Ascending aorta (tissue), 2 donors: ENCODE measurements at places on chromosomes 12 and 14.
A peak's percentile ranks its signal among the peaks of the same experiment; 100 is the strongest.

DNA sequence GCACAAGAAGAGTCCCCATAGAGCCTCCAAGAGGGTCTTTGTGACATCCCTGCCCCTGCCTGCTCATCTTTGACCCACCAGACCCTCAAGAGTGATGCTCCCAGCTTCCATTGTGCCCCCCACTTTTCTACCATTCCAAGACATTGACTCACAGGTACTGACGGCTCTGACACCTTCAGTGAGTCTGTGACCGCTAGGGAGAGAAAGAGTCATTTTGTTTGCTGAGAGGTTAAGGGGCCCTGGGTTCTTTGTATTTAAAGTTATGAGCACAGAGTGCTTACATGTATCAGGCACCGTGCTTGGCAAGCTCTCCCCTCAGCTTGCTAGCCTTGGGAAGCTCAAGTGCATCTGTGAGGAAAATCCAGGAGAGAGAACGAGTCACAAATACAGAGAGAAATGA, 7.1 kb upstream of the KRT82 start:
- DNase-seq, result no peak

DNA sequence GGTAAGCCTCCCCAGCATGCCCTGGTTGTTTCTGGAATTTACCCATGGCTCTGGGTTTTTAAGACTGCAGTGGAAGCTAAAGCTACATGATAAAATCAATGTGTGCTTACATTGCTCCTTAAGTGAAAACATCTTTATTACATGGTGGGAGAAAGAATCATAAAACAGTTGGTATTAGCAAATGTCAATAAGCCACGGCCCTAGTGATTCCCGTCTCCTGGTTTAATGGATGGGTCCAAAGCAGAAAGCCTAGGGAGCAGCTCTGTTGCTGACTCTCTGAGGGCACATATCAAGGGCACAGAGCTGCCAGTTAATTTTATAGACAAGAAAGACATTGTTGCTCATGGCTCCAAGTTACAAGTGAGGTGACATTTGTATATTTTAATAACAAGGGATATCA, 127.9 kb downstream of the MYRFL start:
- DNase-seq, result no peak

GRCh38 chr14:68599896-68600610, 192.8 kb downstream of the ZFP36L1 start:
- no peak for DNase-seq

- no peak for DNase-seq
Measured at GRCh38 chr12:89454080-89454848, 70.3 kb downstream of the GALNT4 start.

DNA sequence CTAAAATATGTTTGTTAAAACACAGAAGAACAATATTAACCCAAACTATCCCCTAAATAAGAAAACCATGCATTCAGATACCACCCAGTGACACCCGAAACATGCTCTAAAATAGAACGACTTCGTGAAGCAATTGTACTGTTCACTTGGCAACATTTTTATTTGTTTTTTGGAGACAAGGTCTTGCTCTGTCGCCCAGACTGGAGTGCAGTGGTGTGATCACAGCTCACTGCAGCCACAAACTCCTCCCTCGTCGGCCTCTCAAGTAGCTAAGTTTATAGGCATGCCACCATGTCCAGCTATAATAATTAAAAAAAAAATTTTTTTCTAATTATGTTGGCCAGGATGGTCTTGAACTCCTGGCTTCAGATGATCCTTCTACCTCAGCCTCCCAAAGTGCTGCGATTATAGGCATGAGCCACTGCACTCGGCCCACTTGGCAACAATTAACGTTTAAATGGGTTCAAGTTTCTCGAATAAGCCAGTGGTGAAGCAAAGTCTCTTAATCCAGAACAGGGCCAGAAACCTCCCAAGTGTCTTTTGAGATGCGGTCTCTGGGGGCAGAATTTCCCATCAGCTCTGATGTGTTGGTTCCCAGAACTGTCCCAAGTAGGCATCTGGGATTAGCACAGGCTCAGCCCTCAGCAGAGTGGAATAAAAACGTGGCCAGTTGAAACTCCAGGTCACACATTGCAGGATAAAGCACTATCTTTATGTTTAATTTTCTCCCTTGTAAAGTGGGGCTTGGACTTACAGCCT, 74.5 kb downstream of the TMCC3 start:
- DNase-seq, result no peak

- DNase-seq, result no peak
Measured at GRCh38 chr12:22687361-22688076, 62.5 kb downstream of the ETNK1 start.

DNA sequence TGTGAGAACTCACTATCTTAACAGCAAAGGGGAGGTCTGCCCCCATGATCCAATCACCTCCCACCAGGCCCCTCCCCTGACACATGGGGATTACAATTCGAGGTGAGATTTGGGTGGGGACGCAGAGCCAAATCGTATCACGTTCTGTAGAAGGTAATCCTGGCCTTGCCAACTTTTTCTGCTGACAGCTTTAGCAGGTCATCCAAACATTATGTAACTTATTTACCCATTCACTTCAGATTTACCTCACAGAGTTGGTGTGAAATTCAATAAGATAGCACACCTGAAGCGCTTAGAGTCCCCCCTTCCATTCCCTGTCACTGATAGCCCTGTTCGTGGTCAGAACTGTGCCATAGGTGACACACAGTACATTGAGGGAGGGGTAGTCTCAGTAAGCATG, 219.1 kb downstream of the FBXL14 start:
- no peak for DNase-seq

- no peak for DNase-seq
Measured at GRCh38 chr12:60345442-60345841, 749.6 kb downstream of the SLC16A7 start.

GRCh38 chr12:213527-213932, 427 bp downstream of the SLC6A12 start:
- DNase-seq, result no peak

DNA sequence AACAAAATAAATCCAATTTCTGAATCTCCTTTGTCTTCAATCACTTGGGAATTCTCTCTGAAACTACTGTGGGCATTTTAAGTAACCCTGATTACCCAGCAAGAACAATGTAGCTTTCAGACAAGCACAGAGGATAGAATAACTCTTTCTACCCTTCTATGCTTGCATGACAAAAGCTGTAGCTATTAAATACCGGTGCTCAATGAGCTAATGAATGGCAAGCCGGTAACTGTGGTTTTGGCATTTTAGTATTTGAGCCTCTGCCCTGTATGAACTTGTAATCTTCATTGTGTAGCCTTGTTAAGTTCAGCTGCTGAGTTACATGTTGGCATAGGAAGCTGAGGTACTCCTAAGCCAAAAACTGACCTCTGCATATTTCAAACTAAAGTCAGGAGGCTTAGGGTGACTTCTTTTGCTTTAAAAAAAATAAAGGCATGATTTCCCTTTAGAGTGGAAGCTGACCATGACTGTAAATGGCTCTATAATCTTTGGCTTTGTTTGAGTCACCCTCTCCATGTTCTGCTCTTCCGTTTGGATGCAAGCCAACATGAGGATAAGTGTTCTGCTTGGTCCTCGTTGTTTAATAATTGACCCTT, 171.0 kb upstream of the HIF1A start:
- DNase-seq, result no peak

GRCh38 chr14:105853907-105854599, 327.7 kb downstream of the TMEM121 start:
- no peak for DNase-seq

DNA sequence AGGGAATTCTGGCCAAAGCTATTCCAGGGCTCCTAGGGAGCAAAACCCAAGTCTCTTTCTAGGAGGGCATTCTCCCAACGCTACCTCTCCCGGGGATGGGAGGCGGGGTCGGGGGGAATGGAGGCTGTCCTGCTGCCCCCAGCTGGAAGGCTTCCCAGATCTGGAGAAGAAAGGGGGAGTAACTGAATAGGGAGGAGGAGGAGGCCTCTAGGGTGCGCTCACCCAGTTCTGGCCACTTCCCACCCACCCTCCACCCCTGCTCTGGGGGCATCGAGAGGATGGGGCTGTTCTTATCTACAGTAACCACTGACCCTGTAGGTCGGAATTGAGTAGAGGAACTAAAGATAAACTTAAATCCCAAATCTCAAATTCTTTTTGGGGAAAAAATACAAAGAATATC, 579 bp upstream of the RNASE1 start:
- DNase-seq, result no peak

- DNase-seq, result no peak
Measured at GRCh38 chr12:125284945-125285685, 219.9 kb downstream of the AACS start.

GRCh38 chr12:92289629-92290349, 144.1 kb upstream of the BTG1 start:
- DNase-seq, result no peak

DNA sequence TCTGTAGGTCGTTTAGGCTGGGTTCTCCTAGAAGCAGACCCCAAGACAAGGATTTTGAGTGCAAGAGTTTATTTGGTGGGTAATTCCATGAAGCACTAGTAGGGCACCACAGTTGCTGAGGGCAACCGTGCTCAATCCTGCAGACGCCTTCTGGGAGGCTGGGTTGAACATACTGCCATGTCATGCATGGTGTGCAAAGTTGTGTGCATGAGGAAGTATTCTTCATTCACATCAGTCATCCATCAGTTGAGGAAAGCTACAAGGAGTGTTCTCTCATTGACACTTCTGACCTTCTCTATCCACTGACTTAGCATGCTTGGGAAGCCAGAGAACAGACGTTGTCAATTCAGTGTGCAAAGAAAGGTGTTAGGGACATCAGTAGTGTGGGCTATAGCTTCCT, 179.2 kb downstream of the PTPN11 start:
- no peak for DNase-seq

- DNase-seq, result no peak
Measured at GRCh38 chr12:124536641-124537040, 30.8 kb downstream of the NCOR2 start.

DNA sequence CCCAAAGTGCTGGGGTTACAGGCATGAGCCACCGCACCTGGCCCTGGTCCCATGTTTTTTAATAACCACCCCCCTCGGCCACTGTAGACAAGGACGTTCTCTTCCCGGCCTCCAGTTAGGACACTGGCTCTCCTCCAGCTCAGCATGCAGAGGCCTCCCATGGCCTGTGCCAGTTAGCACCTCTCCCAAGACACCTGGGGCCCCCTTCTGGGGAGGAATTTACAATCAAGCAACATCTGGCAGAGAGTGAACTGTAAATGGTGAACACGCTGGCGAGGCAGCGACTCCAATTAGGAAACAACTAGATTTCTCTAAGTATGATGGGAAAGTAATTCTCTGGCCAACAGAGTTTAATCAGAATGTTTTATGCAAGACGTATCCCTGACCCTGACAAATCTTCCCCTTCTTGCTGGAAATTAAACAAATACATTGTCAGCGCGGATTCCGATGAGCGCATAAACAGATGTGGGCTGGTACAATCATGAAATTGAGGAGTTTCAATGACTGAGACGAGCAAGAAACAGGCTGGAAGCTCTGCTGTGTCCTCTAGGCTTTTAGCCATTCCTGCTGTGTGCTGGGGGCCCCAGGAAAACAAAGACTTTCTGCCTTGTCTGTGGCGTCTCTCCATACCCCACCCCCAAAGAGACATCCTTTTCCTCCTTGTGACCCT, 61.7 kb upstream of the DLK1 start:
- DNase-seq, result no peak

GRCh38 chr12:3257411-3257810, 180.2 kb downstream of the TSPAN9 start:
- no peak for DNase-seq

GRCh38 chr14:74614508-74615495, 2.8 kb upstream of the LTBP2 start:
- no peak for DNase-seq

DNA sequence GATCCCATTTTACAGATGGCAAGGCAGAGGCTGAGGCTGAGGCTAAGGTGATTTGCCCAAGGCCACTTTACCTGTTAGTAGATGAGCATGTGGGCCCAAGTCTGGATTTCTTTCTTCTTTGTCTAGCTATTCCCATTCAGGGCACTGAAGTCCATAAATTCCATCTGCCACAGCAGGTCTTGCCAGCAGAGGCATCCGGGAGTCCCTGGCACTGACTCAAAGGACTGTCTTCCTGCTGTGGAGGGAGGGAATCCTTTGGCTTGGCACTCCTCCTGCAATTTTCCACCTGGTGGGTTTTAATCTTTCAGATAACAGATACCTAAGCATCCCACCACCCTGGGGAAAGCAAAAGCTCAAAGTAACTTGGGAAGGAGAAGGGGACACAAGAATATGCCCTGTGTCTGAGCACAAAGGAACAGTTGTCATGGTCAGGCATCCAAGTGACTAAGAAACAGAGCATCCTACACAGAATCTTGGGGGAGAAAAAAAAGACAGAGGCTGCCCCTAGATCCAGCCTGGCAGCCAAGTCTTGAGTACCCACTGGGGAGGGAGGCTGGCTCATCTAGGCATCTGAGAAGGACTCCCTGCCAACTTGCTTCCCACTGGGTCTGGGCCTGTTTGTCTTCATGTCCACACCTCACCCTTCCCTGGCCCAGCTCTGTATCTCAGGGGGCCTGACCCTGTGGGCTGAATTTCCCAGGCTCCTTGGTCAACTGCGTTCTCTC, 35.6 kb upstream of the CMKLR1 start:
- DNase-seq, result no peak

DNA sequence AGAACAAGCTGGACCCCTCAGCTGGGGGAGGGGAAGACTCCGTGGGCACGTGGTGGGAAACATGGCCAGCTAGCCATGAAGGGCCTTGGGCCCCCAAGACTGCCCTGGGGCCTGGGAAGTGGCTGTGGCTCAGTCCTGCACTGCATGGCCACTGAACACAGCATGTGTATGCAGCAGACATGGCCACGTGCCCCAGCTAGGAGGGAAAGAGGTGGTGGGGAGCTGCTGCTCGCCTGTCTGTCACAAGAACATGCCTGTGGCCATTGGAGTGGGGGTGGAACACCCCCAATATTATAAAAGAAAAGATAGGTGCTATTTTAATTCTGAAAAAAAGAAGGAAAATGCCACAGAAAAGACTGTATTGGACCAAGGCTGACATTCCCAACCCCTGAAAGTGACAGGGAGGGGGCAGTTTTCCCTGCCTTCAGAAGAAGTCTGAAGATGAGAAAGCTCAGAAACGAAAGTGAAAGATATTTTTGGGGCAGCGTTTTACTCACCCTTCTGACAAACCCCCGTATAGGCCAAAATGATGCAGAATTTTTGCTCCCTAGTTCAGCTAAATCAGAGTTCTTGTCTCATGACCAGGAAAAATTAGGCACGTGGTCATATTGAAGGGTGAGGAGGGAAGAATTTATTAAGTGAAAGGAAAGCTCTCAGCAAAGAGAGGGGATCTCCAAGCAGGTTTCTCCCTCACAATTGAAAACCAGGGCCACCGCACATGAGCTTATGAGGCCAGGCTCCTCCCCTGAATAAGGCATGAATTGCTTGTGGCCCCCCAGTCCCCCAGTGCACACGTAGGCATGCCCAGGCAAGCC, 35.2 kb upstream of the PCNX1 start:
- no peak for DNase-seq

- DNase-seq, result peak; percentile 97
Measured at GRCh38 chr14:35341751-35342488, 49.7 kb downstream of the PSMA6 start.

- DNase-seq, result no peak
Measured at GRCh38 chr12:131383291-131383690, 327.6 kb upstream of the SFSWAP start.
